GM12864 (cell line): ENCODE measurements at places on chromosomes 7 and 10.

DNA sequence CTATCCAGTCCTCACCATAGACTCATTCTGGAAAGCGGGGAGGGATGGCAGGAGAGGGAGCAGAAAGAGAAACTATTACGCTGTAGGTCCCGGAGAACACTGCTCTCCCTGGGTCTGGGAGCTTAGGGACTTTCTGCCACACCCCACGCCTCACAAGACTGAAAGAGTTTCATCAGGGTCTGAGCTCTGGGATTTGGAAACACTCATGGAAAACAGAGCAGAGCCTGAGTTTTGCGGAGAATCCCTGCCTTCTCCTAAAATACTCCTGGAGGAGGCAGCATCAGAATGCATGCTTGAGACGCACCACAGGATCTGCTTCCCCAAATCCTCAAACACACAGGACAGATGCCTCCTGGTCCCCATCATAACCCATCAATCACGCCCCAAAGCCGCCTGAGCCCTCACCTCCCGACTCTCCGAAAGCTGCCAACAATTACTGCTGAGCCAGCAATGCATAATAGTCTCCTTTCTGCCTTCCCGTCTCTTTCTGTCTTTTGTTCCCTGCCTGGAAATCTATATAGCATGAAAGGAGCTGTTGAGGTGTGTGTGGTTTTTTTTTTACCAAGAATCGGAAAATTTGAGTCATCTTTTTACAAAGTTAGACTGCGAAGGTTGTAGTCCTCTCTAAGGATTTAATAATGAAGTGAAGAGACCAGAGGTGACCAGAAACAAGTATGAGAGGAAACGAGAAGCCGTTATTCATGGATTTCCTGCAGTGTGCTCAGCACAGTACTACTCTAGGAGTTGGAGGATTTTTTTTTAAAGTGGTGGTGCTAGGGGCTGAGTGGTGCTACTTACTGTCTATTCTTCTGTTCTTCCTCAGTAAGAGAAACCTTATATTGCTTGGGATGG is 37.7 kb downstream of the ASB13 start:
- DNase-seq, result no peak

DNA sequence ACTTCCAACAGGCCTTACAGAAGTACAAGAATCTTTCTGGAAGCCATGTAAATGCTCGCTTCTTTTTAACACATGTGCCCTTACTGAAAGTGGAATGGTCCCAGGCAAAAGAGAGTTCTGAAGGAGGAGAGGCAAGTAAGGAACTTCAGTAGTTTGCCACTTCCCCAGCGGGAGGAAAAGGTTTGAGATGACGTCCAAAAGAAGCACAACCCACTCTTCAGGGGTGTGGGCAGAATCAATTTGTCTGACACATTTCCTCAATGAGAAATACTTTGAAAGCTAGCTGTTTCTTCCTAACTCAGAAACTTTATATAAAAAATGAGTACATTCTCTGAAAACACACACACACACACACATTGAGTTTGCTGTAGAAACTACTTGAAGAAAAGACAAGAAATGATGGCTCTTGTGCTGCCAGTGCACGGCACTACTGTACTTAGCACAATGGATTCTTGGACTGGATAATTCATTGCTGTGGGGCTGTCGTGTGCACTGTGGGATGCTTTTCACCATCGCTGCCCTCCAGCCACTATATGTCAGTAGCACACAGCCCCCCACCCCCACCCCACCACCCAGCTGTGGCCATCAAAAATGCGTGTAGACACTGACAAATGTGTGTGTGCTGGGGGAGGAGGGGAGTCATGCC is 183.0 kb downstream of the SRPK2 start:
- no peak for DNase-seq

DNA sequence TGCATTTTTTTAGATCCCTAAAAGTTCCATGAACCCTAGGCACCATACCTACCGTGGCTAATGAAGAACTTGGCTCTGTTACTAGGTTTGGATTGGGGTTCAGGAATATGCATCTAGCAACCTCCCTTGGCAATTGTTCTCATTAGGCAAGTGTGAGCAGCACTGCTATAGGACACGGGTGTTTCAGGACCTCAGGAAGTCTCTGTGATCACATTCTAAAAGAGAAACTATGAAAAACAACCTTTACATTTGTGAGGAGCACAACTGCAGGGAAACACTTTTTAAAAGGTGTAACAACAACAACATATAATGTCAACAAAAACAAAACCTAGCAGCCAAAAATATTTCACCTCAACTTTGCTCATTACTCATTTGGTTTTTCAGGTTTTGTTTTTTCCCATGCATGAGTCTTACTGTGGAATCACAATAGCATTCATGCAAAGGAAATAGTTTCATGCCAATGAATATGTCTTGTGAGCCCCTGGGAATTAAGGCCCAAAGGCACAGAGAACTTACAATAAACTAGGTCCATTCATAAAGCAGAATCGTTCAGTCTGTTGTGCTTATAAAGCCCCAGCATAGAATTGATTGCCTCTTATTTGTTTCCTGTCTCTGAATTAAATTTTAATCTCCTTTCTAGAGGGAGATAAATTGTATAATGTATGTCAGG is 255.7 kb upstream of the DGKB start:
- DNase-seq, result no peak

DNA sequence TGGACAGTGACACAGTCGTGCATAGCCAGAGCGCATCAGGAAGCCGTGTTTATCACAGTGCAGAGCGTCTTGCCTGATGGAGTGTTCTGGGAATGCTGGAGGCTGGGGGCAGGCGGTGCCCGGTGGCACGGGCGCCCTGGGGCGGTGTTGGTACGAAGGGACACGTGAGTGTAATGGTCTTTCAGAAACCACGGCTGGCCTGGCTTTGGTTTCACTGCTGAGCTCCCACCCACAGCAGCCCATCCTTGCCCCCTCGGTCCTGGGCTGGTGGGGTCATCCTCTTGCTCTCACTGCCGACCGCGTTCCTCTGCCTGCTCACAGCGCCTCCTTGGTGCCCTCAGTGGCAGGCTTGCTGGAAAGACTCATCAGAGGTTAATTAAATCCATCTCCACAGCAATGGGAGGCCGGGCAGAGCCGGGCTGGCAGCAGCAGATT is 50.6 kb downstream of the NKX6-2 start:
- DNase-seq, result no peak

GRCh38 chr10:93838278-93838677 is 55.5 kb upstream of the SLC35G1 start:
- DNase-seq, result no peak

DNA sequence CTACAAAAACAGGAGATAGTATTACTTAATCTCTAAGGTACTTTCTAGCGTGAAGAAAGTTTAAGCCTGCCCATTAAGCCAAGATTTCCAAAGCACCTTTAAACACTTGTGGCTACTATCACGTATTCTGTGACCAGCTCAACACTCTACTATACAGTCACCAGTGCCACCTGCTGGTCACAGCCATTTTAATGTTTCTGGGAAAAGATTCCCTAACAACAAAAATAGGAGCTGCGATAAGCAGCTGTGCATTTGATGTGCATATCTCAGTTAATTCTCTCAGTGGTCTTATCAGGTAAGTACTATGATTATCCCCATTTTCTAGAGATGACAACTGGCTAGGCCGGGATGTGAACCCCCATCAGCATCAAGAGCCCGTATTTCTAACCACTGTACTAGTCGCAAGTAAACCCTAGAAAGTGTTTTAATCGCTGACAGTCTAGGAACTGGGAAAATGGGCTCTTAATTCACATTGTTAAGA is 860 bp downstream of the SEC31B start:
- no peak for DNase-seq

DNA sequence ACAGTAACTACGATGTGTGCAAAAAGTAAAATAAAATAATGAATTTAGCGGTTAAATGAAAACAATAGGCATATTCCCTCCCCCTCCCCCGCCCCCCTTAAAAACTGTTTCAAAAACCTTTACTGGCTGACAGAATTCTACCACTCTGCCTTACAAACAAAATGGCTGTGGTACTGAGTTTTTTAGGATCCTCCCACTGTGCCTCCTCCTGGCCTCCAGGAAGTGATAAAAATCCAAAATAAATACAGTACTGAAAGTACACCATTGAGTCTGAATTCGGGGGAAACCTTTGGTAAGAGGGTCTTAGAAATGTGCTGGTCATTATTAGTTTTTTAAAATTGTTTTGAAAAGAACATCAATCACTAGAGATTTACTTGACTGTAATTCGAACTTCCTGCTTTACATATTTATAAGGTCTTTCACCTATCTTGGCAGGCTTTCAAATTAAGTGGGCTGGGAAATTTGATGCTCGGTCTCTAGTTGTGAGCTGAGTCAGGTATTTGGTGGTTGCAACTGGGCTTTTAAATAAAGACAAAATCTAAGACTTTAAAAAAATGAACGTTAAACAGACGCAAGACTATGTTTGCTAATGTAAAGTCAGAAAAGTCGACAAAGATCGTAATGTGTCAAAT is 32.5 kb upstream of the EPC1 start:
- DNase-seq, result peak; percentile 53

GRCh38 chr10:86389441-86390193 is 23.0 kb upstream of the GRID1 start:
- DNase-seq, result peak; percentile 62

DNA sequence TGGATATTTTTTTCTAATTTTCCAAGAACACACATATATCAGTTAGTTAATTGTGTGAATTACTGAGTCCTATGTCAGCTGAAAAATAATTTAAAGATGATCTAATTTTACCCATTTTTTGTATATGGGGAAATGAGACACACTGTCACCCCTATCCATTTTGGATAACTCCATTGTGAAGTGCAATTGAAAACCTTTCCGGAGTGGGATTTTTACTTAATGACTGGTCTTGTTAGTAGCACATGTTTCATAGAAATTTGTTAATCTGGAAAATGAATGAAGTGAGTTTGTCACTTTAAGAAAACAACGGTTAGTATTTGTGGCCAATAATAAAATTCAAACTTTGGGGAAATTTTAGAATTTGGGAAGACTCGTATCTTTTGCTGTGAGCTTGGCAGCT is 2.0 kb downstream of the GARS1 start:
- no peak for DNase-seq

DNA sequence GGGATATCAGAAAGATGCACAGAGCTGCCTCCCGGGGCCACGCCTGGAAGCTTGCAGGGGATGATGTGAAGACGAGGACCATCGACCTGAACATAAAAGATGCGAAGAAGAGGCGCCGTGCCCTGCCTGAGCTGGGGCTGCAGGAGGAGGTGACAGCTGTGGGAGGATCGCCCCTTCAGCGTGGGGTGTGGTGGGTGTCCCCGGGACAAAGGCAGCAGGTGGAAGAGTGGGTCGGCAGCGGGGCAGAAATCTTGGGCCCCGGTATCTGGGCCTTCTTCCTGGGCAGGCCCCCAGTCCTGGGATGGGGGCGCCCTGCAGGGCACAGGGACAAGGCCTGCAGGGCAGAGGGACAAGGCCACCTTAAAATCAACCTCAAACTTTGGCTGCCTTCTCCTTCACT is 134.9 kb downstream of the OR13A1 start:
- DNase-seq, result no peak

- no peak for DNase-seq
Observed at GRCh38 chr7:69935107-69935506, 336.8 kb downstream of the AUTS2 start.

- DNase-seq, result no peak
Observed at GRCh38 chr10:63889803-63890202, 368.6 kb downstream of the REEP3 start.

DNA sequence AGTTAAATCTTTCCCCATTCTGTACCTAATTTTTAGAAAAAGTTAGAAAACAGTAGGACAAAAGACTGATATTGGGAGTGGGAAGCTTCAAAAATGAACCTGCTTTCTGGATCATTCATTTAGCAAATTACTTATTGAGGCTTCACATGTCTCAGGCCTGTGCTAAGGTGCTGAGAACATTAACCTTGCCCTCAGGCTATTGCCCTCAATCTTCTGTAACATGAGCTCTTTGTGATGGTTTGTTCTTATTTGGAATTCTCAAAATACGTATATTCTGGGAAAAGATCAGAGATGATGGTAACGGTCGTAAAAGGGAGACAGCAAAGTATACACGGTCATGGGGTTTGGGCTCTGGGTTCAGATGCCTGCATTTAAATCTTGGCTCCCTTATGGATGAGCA is 39.5 kb upstream of the PRKG1 start:
- no peak for DNase-seq

GRCh38 chr10:71868192-71868697 is 17.2 kb upstream of the PSAP start:
- no peak for DNase-seq

GRCh38 chr10:29356931-29357330 is 68.1 kb downstream of the LYZL1 start:
- no peak for DNase-seq

DNA sequence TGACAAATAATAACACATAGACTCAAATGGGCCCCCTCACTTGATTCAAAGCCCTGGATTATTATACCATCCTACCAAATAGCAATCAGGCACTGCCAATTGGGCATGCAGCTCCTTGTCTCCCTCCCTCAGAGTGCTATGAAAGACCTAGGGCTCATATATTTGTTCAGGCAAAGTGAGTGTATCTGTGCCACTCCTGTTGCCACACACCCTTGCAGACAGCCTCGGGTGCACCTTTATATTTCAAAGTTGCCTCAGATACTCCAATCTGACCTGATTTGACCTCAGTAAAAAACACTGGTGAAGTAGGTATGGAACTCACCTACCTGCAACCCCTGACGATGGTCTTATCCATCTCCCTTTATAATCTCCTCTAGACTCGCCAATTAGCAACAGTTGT is 3.0 kb upstream of the NAMPT start:
- no peak for DNase-seq

- no peak for DNase-seq
Observed at GRCh38 chr7:151339651-151340382, 1.8 kb upstream of the NUB1 start.

- no peak for DNase-seq
Observed at GRCh38 chr7:142914121-142914520, 19.4 kb downstream of the TRPV5 start.

GRCh38 chr10:24894309-24894708 is 58.1 kb downstream of the PRTFDC1 start:
- DNase-seq, result no peak

GRCh38 chr7:37882086-37882485 is 33.7 kb downstream of the NME8 start:
- no peak for DNase-seq

DNA sequence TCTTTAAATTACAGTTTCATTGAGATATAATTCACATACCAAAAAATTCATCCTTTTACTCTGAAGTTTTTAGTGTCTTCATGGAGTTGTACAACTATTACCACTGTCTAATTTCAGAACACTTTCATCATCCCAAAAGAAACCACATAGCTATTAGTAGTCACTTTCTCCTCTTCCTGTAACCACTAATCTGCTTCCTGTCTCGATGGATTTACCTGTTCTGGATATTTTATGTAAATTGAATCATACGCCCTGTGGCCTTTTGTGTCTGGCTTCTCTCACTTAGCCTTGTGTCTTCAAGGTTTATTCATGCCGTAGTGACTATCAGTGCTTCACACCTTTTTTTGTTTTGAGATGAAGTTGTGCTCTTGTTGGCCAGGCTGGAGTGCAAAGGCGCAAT is 135.5 kb downstream of the DOCK1 start:
- DNase-seq, result no peak

GRCh38 chr7:64654796-64655548 is 11.0 kb upstream of the ZNF107 start:
- DNase-seq, result no peak

- DNase-seq, result no peak
Observed at GRCh38 chr7:149385195-149385950, 75.5 kb downstream of the ZNF777 start.

GRCh38 chr7:94303118-94303517 is 91.6 kb upstream of the COL1A2 start:
- DNase-seq, result no peak

GRCh38 chr7:50358041-50358705 is 53.7 kb downstream of the IKZF1 start:
- no peak for DNase-seq

GRCh38 chr7:44563171-44563679 is 10.5 kb downstream of the DDX56 start:
- DNase-seq, result no peak

GRCh38 chr7:5248201-5248885 is 34.4 kb upstream of the SLC29A4 start:
- DNase-seq, result no peak
